Activated naive CD4-positive, alpha-beta T cell treated with anti-CD3 and anti-CD28 coated beads, Interleukin-2, amount 50 U/mL, for 72 hours (primary cell): ENCODE measurements at places on chromosomes 4 and X. TPM values are rescaled to one million over a fixed set of nuclear protein-coding genes. Genes with fewer than 3 reads are reported as not detected.

- DNase-seq = no peak
Measured at GRCh38 chr4:149343614-149344013, 472.0 kb downstream of the IQCM start.

DNA sequence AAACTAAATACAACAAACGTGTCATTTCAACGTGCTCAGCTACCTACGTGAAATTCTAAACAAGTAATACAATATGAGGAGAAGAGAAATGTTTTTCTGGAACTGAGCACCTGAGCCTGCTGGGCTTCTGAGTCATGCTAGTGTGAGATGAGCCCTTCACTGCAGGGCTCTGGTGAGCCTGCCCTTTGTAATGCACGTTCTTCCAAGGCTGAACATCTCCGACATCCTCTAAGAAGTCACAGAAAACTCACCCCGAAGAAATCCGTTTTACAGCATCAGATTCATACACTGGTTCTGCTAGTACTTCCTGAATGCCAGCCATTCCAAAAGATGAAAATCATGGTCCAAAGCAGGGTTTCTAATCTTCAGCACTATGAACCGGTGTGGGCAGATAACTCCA, 157.1 kb downstream of the AMELX start:
- no peak for DNase-seq

DNA sequence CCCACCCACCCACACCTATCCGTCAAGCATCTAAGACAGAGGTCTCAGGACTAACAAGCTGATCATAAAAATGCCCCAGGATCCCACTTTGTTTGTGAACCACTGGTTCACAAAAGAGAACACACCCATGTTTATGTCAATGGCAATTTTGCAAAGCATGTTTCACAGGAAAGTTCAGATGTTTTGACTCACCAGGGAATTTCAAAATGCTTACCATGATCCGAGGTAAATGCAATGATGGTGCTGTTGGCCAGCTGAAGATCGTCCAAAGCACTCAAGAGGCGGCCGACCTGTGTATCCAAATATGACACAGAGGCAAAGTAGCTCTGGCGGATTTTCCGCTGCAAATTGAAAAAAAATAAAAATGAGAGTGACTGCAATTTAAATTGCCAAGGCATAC, 15.0 kb downstream of the IDS start:
- no peak for DNase-seq

DNA sequence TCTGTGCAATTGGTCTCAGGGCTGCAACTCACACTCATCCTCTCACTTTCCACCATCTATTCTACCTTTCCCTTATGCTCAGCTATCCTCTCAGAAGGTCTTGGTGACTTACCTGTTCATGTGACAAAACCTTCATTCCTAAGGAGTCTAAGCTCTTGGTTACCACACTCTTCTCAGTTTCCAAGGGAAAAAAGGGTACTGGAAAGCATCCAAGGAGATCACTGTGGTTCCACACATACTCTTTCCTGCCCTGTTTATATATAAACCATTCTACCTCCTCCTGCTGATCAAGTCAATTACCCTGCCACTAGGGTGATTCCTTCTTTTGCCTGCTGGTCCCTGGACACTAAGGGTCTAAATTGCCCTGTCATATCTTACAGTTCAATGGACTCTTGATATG, 57.2 kb upstream of the MAML3 start:
- DNase-seq = no peak

- DNase-seq = no peak
Measured at GRCh38 chrX:30830326-30830943, 58.6 kb downstream of the TAB3 start.

DNA sequence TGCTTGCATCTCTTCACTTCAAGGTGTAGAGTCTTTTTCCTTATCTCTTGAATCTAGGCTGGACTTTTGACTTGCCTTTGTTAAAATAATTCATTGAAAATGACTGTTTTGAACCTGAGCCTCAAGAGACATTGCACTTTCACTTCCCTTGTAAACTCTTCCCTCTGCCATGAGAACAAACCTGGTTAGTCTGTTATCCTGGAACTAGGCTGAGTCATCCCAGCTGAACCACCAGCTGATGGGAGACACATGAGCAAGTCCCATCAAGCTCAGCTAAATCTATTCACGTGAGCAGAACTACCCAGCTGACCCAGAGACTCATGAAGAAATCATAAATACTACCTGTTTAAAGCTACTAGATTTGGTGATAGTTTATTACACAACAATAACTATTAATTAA, 202.3 kb upstream of the CENPE start:
- no peak for DNase-seq

DNA sequence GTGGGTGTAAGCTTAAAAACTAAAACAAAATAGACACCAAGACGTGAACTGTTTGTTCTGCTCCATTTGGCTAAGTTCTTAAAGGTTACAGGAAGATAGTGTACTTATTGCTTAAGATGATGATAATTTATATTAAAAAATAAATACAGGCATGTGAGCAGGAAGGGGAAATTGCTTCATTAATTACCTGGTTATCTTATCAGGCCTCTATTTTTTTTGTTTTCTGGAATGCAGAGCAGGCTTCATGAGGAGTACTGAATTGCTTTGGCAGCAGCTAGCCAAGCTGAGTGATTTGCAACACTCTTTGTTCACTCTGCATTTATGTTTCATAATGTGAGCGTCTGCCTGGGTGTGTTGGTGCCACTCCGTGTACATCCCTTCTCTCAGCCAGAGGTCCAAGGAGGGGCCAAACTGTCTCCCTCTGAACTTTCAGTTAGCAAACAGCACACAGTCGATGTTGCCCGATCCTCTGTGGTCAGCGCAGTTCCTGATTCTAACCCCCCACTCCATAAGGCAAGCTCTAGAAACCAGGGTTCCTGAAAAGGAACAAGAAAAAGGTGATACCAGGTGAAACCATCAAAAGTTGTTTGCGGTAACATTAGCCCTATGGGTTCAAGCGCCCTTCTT, 348.2 kb downstream of the SPRY1 start:
- no peak for DNase-seq

- no peak for DNase-seq
Measured at GRCh38 chr4:121009578-121010478, 62.5 kb downstream of the NDNF start.

DNA sequence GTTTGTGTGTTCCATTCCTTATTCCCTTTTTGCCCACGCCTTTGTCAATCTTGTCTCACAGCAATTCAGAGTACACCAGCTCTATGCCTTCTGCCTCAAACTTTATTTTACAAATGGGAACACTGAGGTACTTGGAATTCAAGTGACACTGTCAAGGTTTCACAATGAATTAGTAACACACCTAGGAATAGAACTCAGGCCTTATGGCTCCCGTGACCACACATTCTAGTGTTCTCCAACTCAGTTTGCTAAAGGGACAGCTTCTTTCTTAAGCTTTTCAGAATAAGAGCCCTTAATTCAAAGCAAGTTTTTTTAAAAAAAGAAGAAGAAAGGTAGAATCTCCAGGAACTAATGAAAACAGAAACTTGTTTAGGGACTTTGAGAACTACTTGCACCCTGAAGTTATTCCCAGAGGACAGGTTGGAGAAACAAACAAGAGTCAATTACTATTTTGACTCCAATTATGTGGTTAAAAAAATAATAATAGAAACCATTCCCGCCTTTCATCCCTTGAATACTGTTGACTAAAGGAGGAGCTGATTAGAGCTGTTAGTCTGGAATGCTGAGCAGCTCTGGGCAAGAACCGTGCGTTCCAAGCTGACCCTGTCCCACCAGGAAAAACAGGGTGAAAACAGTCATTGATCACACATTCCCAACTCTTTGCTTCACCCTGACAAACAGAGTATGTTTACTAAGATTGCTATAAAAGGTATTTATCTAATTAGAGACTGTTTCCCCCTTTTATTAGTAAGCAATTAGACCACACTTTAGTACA, 408.8 kb upstream of the CNKSR2 start:
- no peak for DNase-seq

- no peak for DNase-seq
Measured at GRCh38 chr4:64495946-64496345, 86.7 kb upstream of the TECRL start.

- DNase-seq = no peak
Measured at GRCh38 chrX:24796204-24796603, 102.5 kb downstream of the POLA1 start.

DNA sequence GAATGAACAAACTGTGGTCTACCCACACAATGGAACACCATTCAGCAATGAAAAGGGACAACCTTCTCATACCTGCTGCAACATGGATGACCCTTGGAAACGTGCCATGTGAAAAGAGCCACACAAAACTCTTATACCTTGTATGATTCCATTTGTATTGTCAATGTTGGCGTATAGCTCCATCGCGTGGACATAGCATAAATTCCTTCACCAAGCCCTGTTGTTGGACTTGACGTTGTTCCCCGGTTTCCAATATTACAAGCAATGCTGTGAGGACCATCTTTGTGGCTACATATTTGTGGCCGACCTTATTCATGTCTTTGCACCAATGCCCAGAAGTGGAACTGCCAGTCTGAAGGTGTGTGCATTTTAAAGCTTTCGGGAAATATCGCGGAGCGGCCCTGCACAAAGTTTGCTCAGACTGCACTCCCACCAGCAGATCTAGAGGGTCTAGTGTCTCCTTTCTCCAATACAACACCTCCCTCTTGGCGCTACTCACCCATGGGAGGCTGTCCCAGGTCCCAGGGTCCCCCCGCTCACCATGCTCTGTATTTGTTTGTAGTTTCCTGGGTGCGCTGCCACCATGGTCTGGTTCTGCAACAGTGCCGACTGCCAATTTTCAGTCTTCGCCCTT, at the start of gene CLDN34:
Gene CLDN34, plus strand, starts transcription at position 584 of the 634 bp plus-strand sequence. Its CDS starts 0 bp downstream, at position 584.
- DNase-seq = no peak

The EXOC1L gene
- total RNA-seq = not detected

The CT45A2 gene
- not detected for total RNA-seq

The EVC2 gene
- 0.66 TPM for total RNA-seq

The PRR32 gene
- total RNA-seq = not detected

The CABS1 gene
- not detected for total RNA-seq

The ARHGAP10 gene
- 2.9 TPM for total RNA-seq
